ENCODE measurements at places on chromosomes 3 and 15. TPM values are rescaled to one million over a fixed set of nuclear protein-coding genes. Genes with fewer than 3 reads are reported as not detected.

The EPHA3 gene
- 12.6 TPM for total RNA-seq

GRCh38 chr15:48624700-48625099 lies 20.8 kb downstream of the FBN1 start:
- DNase-seq, result no peak

DNA sequence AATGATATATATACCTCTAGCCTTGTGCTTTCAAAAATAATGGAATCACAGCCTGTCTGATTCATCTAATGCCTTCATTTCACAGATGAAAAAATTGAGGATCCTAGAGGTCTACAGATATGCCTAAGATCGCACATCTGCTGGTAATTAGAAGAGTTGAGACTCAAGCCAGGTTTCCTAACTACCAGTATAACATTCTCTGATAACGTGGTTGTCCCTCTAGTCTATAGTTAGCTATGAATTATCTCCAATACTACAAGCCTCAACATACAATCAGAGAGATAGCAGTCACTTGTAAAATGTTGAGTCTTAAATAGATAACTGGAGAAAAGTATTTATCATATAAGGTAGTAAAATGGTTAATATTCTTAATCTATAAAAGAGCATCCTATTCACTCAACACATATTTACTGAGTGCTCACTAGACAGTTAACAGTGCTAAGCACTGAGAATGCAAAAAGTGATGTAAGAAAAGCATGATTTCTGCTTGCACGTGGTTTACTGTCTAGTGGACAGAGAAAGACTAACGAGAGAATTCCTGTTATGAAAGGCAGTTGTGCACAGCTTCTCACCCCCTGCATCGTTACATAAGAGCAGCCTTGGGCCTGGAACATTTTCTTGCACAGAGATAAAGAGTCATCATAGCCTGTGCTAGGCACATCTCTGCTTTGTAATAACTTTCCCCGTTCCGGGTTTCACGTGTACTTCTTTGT lies 4.9 kb upstream of the ENTPD3 start:
- DNase-seq, result no peak

The LIPC gene
- total RNA-seq, result 24.4 TPM

The IMPG2 gene
- 0.22 TPM for total RNA-seq

GRCh38 chr15:75929799-75930565 lies 26.3 kb downstream of the FBXO22 start:
- DNase-seq, result no peak

GRCh38 chr15:51796847-51797401 lies 32.5 kb upstream of the TMOD3 start:
- DNase-seq, result no peak

The DPPA2 gene
- not detected for total RNA-seq

DNA sequence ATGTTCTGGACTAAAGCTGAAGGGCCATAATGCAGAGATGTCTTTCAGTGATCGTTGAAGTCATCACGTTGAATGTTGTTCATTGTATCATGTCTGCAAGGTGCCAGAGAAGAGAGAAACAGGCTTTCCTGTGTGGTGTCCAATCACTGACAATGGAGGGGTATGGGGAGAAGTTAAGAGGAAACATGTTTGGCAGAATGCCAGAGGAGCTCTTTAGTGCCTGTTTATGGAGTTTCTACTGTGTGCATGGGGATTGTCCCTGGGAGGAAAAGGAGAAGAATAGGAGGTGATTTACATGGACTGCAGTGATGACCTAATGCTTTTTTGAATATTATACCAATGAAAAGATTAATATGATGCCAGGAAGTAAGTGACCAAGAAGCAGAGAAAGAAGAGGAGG lies 11.7 kb downstream of the SCAANT1 start:
- no peak for DNase-seq

The MB21D2 gene
- 7.8 TPM for total RNA-seq

DNA sequence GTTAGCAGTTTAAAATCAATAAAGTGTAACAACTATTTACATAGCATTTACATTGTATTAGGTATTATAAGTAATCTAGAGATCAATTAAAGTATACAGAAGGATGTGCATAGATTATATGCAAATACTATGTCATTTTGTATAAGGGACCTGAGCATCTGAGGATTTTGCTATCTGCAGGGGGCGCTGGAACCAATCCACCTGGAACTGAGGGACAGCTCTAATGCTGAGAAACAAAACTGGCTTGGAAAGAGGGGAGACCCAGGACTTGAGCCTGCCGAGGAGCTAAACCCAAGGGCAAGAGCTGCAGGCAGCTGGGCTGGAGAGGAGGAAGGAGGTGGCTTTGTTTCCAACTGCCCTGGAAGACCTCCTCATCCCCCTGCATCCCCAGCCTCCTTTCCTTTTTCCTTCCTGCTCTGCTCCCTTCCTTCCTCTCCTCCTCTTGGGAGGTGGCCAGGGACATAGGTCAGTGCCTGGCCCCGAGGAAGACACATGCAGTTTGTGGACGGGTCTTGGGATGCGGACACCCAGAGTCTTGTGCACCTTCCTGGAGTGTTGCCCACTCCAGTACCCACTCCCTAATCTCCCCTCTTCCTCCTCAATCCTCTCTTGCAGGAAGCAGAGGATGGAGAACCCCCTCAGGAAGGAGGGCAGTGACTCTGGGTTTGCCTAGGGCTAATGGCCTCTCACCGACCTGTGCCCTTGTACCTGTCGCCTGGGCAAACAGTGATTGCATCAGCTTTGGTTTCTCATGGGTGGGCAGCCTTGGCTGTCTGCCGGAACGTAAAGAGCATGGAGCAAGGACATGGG lies 825 bp upstream of the RTP3 start:
- no peak for DNase-seq

All from sciatic nerve (tissue), 2 donors.